Inflammatory macrophage treated with lipopolysaccharide for 4 hours (primary cell): ENCODE measurements at places on chromosomes 6 and 20.

DNA sequence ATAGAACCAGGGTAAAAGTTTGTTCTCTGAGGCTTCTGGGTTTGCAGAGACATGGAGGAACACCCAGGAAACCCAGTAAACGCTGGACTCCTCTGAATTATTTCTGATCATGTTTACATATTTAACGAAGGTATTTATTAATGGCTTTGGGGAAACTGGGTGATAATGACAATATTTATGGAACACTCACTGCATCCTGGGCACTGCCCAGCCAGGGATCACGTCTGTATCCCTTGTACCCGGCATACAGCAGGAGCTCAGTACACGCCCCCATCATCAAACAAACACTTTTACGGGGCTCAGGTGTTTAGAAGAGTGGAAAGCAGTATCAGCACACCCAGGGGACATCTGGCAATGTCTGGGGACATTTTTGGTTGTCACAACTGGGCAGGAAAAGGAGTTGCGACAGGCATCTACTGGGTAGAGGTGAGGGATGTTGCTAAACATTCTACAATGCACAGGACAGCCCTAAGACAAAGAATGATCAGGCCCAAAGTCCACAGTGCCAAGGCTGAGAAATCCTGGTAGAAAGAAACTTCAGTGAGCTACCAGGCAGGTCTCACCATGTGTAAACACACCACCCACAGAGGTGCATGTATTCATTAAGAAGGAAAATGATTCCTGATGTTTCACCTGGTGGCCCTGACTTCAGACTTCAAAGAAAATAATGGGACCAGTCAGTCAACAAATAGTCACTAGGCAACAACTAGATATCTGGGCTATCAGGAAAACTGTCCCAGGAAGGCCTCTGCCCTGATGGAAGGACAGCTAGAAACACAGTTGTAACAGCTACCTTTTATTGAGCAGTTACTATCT is 35.3 kb downstream of the ZMYND8 start:
- DNase-seq = no peak

DNA sequence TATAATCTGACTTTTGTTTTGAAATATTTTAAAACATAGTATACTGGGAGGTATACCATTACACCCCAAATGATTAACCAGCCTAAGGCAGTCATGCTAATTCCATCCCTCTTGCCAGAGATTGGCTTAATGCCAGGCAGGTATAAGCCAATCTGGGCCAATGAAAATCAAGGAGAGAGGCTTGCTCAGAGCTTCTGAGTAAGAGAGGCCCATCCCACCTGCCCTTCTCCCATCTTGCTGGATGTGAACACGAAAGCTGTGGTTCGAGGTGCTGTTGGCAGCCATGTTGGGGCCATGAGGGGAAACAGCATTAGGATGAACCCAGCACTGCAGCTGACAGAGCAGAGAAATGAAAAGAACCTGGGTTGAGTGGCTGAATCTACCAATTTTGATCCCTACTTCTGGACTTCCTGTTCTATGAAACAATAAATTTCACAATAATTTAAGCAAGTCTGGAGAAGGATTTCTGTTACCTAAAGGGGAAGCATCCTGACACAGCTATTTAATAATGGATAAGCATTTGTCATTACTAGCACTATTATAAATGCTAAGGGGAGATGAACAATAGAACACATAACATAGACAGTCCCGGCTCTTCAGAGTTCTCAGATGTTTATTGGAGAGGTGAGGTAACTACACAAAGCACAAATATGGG is 152.3 kb downstream of the CDC5L start:
- DNase-seq = peak; percentile 51

DNA sequence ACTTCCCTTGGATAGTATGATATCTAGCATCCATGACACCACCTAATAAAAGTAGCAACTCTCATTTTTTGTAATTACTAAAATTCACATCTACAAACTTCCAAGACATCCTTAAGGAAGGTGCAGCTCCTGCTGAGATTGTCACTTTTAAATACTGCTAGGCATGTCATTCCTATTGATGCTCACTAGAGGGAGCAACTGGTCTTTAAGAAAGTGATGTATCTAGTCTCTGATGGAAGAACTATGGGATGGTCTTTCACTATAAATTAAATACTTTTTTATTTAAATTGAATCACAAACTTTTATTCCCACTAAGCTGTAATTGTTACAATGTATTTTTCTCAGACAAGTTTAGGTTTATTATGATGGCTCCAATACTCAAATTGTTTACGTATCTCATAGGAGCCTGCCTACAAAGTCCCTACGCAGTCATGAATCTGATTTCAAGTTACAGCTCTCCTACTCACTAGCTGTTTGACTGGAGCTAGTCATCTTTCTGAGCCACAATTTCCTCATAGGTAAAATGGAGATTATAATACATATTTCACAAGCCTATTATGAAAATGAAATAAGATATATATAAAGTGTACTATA is 8.1 kb upstream of the TSPYL1 start:
- DNase-seq = peak; percentile 59

- DNase-seq = no peak
Observed at GRCh38 chr6:109717971-109718370, 26.9 kb downstream of the FIG4 start.

DNA sequence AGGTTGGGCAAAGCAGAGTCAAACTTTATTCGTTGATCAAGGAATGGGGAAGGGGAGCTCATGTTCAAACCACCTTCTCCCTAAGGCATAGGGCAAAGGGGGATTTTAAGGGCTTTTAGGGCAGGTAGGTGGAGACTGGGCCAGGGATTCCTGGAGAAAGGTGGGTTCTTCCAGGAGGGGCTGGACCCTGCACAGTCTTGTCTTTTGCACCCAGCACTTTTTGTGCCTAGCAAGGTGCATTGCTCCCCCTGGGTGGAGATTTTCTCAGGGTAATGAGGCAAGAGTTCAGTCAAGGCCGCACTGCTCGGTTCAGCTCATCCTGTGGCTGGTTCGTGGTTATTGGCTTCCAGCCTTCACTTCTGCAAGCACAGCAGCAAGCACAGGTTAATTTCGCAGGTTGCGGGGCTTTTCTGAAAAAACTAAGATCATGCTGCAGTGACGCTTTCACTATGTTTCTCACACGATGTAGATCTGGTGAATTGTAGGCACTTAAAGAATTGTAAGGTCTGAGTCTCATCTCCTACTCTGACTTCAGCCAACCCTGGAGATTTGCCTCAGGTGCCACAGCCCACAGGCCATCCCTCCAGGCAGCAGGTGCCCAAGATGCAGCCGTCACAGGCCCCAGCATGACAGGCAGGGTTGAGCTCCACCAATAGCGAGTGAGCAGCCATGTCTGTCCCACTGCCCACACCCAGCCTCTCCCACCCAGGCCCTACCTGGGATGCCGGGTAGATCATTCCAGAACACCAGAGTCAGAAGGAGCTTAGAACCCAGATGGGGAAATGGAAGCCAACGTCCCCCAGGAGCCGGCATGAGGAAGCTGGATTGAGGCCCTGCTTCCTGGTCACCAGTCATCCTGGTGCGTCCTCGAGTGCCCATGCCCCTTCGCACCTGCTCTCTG is 37.1 kb downstream of the SUN5 start:
- DNase-seq = no peak

- no peak for DNase-seq
Observed at GRCh38 chr6:75113446-75113845, 92.4 kb downstream of the COL12A1 start.
